ENCODE measurements at places on chromosomes 1 and 21.

GRCh38 chr1:151062741-151063371 lies 2.7 kb downstream of the MLLT11 start:
- no peak for DNase-seq

GRCh38 chr1:205935869-205936268 lies 7.4 kb downstream of the SLC26A9 start:
- no peak for DNase-seq

DNA sequence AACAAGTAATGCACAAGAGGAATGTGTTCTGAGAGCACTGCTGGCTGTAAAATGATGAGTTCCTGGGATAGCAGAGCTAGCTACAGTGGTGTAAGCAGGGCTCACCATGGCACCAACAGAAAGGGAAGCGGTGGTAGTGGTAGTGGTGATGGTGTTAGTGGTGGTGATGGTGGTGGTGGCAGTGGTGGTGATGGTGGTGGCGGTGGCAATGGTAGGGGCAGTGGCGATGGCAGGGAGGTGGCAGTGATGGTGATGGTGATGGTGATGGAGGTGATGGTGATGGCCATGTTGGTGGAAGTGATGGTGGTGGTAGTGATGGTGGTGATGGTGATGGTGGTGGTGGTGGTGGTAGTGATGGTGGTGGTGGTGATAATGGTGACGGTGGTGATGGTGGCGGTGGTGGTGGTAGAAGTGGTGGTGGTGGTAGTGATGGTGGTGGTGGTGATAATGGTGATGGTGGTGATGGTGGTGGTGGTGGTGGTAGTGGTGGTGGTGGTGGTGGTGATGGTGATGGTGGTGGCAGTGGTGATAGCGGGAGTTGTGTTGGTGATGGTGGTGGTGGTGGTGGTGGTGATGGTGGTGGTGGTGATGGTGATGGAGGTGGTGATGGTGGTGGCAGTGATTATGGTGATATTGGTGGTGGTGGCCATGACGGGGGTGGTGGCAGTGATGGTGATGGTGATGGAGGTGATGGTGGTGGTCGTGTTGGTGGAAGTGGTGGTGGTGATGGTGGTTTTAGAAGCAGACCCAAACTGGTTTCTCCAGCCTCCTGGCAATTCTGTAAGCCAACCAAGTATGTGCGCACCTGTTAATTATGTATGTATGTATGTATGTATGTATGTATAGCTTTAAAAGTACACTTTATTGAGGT lies 254.1 kb downstream of the TRABD2B start:
- no peak for DNase-seq

DNA sequence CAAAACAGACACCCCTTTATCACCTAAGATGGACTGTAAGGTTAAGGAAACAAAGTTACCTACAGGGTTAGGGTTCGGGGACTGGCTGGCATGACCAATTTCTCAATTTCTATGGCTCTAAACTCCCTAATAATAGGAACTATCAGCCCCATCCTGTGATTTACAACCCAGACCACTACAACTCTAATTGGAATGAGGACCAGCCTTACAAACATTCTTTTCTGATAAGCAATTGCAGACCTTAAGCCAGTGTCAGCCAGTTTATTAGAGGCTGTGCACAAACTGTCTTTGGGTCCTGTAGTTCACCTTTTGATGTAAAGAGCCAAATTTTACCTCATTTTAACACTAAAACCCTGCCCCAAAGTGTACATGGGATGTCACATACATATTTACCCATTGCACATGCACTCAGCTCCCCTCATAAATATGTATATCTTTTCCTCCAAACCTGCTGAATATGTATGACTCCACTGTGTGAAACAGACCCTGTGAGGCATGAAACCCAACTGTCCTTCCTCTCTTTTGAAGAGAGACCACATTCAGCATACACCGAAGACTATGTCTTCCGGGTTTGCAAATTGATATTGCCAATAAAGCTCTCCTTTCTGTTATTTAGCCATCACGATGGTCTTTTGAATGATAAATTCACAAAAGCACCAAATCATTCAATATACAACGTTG lies 7.3 kb upstream of the APP start:
- no peak for DNase-seq

- no peak for DNase-seq
Measured at GRCh38 chr1:192726820-192727504, 81.9 kb upstream of the RGS2 start.

GRCh38 chr1:156225677-156226014 lies 12.8 kb downstream of the PMF1 start:
- DNase-seq, result no peak

GRCh38 chr1:91850708-91851107 lies 35.2 kb downstream of the TGFBR3 start:
- no peak for DNase-seq

- DNase-seq, result peak; percentile 80
Measured at GRCh38 chr1:167533851-167534300, 15.5 kb upstream of the CD247 start.

DNA sequence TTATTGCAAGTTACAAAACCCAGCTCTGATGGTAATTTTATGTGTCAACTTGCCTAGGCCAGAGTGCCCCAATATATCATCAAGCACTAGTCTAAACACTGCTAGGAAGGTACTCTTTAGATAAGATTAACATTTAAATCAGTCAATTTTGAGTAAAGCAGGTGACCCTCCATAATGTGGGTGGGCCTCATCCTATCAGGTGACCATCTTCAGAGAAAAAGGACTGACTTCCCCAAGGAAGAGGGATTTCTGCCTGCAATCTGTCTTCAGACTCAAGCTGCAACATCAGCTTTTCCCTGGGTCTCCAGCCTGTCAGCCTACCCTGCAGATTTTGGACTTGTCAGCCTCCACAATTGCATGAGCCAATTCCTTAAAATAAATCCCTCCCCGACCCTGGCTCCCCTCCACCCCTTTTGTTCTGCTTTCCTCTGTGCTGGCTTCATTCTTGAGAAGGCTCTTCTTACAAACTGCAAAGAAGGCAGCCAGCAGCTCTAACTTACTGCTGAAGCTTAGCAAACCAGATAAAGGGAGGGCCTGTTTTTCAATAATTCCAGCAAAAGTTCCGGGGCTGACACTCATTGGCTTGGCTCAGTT lies 56.4 kb upstream of the RUNX3 start:
- no peak for DNase-seq

GRCh38 chr1:25977801-25978200 lies 20.1 kb downstream of the PAFAH2 start:
- DNase-seq, result no peak

DNA sequence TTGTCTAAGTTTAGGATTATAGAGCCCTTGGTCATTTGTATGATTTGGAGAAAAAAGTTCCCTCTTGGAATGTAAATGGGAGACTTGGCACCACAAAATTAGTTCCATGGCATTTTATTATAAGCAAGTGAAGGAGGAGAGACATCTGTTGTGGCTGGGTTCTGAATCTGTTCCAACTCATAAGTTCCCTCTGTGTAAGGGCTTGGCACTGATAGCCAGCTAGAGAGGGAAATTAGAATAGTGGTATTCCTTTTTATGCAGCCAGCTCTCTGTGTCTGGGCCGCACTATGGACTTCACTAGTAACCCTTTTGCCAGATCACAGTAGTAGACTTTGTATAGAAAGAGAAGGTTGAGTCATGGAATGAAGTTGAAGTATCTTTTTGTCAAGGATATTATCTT lies 31.1 kb downstream of the GNAI3 start:
- no peak for DNase-seq

DNA sequence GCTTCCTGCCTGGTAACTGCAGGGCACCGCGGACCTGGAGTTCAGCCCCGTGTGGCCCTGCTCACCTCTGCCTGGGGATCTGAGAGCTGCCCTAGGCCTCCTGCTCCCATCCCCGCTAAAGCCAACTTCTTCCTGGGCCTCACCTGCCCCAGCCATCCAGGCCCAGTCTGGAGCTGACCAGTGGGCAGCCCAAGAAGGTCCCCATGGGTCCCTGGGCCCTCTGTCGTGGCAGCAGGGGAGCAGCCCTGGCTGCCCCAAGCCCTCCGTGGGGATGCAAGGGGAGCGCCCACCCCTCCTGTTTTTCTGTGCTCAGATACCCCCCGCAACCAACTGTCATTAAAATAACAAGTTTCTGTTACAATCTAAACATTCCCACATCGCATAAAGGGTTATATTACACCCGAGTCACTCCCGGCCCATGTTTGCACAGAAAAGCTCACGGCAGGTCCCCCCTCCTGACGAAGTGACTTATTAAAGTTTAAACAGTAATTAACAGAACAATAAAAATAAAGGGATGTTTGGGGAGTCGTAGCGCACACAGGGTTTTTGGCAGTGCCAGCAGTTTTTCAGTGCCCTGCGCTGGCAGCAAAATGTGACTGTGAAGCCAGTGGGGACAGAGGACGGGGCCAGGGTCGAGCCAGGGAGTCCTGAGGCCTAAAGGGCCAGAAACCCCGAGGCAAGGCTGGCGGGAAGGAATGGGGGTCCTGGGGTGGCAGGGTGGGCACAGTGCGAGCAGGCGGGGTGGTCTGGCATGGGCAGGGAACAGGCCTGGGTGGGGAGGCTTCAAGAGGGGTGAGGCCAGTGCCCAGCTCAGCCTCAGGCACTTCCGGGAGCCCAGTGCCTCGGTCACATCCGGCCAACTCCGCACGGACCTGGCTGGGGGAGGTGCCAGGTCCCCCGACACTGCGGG lies 121.5 kb downstream of the CASZ1 start:
- DNase-seq, result no peak

DNA sequence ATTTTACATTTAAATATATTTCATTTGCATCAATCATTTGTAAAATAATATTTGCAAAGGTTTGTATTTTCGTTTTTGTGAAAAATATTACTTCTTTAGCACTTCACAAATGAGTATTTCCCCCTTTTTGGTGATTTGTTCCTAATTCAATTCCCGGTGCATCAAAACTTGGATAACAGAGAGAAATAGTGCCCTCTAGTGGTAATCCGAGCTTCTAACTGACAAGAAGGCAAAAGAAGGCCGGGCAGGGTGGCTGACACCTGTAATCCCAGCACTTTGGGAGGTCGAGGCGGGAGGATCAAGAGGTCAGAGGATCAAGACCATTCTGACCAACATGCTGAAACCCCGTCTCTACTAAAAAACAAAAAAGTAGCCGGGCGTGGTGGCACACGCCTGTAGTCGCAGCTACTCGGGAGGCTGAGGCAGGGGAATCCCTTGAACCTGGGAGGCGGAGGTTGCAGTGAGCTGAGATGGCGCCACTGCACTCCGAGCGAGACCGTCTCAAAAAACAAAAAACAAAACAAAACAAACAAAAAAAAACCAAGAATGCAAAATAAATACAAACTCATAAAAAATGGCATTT lies 137.7 kb downstream of the COL11A1 start:
- DNase-seq, result peak; percentile 41

DNA sequence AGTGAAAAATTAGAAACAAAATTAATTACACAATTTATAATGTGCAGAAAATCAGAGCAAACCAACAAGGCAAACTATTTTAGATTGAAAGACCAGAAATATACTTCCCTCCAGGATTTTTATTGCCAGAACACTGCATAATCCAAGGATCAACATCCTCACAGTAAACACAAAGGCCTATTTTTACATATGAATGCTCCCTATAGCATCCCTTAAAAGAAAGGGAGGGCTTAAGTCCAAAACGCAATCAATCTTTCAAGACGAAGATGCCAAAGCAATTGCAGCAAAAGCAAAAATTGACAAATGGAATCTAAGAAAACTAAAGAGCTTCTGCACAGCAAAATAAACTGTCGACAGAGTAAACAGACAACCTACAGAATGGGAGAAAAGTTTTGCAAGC lies 18.6 kb upstream of the CHIA start:
- DNase-seq, result no peak

GRCh38 chr21:28688381-28688780 lies 304.3 kb downstream of the LTN1 start:
- DNase-seq, result no peak

GRCh38 chr1:155179112-155180031 lies 5.7 kb downstream of the TRIM46 start:
- no peak for DNase-seq

GRCh38 chr1:14723401-14723800 lies 124.9 kb downstream of the KAZN start:
- no peak for DNase-seq

GRCh38 chr1:223700942-223701637 lies 11.2 kb upstream of the CAPN2 start:
- DNase-seq, result no peak

DNA sequence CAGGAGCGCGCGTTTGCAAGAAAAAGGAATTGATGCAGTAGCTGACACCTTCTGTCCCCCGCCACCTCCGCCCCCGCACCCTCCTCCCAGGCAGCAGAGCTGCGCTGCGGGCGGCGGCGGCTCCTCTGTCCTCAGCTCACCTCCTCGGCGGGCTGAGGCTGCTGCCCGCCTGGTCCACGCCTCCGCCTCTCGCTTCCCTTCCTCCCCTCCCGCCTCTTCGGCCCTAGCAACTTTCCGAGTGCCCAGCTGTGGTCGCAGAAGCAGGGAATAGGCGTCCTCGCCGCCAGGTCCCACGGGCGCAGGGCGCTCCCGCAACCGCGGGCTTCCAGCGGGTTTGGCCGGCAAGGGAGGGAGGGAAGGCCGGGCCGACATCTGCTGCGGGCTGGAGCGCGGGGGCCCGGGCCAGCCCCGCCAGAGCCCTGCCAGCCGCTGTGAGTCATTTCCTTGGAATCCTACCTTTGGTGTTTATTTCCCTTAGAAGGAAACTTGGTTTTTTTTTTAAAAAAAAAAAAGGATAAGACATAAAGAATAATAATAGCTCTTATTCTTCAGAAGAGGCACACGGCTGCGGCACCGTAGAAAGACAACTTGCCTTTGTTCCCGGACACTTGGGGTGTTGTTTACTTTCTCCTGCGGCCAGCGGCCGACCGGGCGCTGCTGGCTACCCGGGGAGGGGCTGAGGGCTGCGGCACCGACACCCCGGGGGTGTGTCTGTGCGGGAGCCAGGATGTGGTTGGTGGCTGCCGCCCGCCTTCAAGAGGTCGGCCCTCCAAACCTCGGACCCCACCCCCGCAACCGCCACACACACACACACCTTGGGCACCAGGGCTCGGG lies 1.1 kb downstream of the SERTAD4 start:
- peak; percentile 49 for DNase-seq

DNA sequence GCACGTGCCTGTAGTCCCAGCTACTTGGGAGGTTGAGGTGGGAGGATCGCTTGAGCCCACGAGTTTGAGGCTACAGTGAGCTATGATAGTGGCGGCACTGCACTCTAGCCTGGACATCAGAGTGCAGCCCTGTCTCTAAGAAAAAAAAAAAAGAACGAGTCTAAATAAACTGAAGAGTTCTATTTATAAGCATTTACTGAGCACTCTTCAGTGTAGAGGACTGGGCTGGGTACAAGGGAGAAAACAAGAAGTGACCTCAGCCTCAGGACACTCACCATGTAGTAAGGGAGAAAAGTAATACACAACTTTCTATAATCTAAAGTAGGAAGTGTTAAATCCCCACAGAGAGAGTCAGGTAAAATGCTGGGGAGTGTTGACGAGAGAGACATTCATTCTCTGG lies 35.0 kb downstream of the NAV1 start:
- DNase-seq, result no peak

DNA sequence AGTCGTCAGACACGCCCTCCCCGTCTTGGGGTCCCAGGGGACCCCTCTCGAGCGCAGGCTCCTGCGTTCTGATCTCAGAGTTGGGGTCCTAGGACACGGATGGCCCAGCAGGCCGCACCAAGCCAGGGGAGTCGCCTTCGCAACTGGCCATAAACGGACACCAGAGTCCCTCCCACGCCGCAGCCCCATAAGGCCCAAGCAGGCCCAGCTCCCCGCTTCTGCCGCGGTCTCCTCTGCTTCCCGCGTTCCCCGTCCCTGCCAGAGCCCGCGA lies 633 bp downstream of the DMRTA2 start:
- DNase-seq, result no peak

- DNase-seq, result no peak
Measured at GRCh38 chr1:25099343-25099951, 132.9 kb downstream of the SYF2 start.
